ENCODE measurements at places on chromosomes 13 and 19. TPM values are rescaled to one million over a fixed set of nuclear protein-coding genes. Genes with fewer than 3 reads are reported as not detected.

Gene STAP2
- total RNA-seq, result 47.9 TPM

Gene CALR3
- total RNA-seq, result 0.91 TPM

Gene CGB3
- not detected for total RNA-seq

Gene NLRP4
- not detected for total RNA-seq

Gene UBL3
- 36.3 TPM for total RNA-seq

Gene ZNF599
- total RNA-seq, result 19.3 TPM

Gene ZNF805
- 21.1 TPM for total RNA-seq

Gene CYP4F11
- total RNA-seq, result 20.8 TPM

GRCh38 chr19:574658-575526, 2.5 kb downstream of the BSG start:
- no peak for DNase-seq

GRCh38 chr13:79227418-79227817, 178.6 kb downstream of the RBM26 start:
- no peak for DNase-seq

GRCh38 chr19:38281811-38282566, 17.6 kb downstream of the SPINT2 start:
- DNase-seq, result no peak

GRCh38 chr19:4234862-4235201, 5.5 kb downstream of the EBI3 start:
- no peak for DNase-seq

DNA sequence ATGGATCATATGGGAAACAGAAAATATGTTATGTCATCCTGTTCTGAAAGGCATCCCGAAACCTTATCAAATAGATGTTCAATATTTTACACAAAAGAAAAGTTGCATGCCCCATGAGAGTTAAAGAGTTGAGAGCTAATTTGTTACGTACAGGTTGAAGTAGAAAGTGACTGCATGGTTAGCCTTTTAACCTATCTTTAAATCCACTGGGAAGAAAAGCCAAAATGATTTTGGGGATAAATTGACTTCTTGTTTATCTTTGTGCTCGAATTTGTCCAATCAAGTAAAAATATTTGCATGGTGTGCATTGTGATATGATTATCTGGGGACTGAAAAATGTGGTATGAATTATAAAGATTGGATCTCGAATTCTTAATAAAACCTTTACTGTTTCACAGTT, 230.1 kb downstream of the POSTN start:
- no peak for DNase-seq

DNA sequence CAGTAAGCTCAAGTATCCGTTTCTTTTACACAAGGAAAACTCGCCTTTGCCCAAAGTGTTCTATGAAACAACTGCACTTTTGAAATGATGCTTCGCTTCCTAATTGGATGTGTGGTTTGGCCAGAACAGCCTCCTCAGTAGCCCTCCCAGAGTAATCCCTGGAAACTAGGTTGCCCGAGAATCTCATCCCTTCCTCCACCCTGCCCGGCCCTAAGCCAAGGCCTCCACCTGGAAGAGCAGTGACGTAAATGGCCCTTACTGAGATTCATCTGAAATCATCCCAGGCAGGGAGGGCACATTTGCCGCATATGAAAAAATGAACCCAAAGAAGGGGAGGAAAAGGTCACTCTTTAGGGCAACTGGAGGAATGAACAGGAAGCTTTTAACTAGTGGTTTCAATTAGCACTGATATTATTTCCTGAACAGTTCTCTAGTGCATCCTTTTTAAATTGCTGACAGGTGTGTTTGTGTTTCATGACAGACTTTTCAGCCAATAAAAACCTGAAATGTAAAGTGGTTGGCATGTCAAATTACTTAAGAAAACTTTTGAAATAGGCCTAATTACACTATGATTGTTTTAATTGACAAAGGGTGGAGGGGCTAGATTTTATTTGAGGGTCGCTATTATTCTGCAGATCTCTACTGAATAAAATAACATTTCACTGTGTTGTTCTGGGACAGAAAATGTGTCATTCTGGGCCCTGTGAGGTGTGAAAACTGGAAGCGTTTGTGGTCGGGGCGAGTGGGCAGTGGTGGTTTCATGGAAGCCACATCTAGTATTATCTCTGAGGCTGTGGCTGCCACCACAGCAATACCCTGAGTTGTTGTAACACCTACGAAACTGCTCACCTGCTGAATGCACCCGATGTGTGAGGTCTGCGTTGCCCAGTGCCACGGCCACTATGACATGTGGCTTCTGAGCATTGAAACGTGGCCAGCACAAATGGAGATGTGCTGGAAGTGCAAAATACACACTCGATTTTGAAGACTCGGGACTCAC, 112.1 kb downstream of the ZIC5 start:
- no peak for DNase-seq

DNA sequence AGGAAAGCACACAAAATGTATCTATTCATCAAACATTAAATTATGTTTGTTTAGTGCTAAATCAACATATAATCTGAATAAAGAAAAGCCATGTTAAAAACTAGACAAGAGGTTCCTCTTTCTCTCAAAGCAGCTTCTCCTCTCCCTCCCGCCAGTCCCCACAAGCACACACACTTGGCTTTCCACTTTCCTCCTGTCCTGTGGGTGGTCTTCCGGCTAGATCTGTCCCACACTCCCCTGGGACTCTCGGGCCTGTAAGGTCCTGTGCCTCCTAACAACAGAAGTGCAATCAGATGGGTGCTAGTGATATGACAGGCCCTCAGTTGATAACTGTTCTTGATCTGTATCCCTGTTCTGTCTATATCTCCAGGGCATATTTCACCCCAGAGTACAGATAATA, 45.6 kb upstream of the RAP2A start:
- no peak for DNase-seq

GRCh38 chr13:37067874-37068273, 8.4 kb upstream of the SUPT20H start:
- no peak for DNase-seq

DNA sequence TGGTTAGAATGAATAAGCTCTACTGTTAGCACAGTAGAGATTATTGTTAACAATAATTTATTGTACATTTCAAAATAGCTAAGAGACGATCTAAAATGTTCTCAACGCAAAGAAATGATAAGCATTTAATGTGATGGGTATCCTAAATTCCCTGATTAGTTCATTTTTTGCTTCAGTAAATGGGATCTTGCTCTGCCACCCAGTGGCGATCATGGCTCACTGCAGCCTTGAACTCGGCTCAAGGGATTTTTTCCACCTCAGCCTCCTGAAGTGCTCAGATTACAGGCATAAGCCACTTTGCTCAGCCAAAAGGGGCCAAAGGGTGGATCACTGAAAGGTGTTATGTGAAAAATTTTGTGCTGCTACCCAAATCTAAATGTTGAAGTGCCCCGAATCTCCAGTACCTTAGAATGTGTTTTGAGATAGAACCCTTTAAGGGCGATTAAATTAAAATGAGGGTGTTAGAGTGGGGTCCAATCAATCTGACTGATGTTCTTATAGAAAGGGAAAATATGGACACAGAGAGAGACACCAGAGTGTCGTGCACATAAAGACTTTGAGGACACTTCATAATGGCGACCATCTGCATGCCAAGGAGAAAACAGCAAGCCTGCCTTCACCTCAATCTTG, 31.5 kb upstream of the ZNF766 start:
- DNase-seq, result peak; percentile 48

GRCh38 chr19:7497292-7497691, 8.5 kb upstream of the PEX11G start:
- no peak for DNase-seq

DNA sequence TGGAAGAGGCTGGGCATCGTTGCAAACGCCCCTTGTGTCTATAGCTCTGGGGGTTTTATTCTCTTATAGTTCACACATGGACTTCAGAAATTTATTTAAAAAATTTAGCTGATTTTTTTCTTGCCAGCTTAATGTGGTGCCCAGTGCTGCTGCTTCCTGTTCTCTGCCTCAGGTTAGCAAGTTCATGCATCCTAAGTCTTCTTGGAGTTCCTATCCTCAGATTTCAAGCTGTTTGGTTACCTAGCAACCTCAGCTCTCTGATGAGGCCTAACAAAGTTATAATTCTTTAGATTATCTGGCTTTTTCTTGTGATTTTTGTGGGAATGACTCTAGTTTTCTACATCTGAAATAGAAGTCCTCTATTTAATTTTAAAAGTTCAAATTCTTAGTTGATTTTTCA, 250.9 kb downstream of the MAB21L1 start:
- no peak for DNase-seq

DNA sequence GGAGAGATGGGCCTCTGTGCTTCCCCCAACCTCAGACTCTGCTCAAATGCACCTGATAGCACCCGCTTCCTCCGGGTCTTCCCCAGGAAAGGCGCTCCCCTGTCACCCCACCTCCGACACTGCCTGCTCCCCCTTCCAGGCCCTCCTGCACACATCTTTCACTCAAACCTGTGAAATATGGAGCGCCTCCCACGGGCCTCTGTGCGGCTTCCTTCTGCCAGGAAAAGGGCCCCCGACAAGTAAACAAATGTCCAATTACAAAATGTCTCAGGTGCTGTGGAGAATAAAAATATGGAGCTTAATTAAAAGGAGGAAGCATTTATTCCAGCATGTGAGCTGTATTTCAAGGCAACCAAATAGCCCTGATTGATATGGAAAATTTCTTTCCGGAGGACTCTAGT, 15.6 kb upstream of the CCNE1 start:
- DNase-seq, result no peak

- no peak for DNase-seq
These were observed 68.8 kb downstream of the LNX2 start for GRCh38 chr13:27551562-27551961.

- no peak for DNase-seq
These were observed 84.3 kb downstream of the RNASEH2B start for GRCh38 chr13:50993934-50994333.

DNA sequence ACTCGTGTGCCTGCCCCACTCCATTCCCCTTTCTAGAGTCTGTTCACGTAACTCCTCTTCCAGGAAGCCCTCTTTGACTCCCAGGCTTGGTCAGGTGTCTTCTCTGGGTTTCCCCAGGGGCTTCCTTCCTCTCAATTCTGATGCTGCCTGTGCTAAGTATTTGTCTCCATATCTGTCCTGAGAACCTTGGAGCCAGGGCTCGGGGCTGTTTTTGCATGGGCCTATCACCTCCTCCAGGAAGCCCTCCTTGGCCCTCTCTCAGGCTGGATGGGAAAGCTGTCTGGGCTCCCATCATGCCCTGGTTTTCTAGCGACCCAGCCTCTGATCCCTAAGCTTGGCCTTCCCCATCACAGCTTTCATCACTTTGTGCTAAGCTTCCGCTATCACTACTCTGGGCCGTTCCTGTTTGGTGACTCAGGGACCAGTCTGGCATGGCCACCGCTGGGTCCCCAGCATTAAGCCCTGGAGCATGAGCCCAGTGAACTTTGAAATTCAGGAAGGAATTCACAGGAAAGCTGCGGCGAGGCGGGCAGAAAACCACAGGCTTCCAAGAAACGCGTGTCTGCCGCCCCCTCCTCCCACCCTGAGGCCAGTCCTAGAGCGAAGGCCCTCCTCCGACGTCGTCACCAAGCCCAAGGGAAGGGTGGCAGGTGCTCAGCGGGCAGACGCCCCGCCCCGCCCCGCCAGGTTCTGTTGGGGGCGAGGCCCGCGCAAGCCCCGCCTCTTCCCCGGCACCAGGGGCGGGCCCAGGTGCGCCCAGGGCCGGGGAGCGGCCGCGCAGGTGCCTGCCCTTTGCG, 486 bp upstream of the SPINT2 start:
- DNase-seq, result peak; percentile 94

- DNase-seq, result no peak
These were observed 19.8 kb downstream of the STK24 start for GRCh38 chr13:98556968-98557631.

DNA sequence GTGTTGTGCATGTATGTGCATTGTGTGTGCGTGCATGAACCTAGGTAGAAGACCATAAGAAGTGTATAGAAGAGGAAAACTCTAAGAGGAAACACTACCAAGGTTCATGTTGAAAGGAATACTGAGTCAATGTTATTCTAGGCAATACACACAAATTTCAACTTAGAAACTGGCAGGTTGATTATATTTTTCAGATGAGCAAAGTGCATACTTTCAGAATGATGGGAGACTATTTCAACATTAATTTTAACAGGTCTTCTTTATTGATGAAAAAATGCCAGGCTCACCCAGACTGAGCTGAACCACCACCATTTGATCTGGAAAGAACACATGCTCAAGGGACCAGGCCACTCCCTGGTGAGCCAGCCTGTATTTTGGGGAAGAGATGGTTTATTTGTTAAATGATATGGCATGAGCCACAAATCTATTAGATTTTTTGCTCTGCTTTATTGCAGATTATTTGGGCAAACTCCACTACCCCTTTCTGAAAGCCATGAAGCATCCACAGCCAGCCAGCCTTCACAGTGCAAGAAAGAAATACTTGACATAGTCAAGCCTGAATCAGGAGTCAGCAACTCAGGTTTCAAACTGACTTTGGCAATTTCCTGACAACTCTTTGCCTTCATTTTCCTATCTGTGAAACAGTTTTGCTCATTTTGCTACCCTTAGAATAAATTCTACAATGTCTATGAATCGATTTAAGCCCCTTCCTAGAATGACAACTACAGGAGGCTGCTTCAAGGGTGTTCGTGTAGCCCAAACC, 368.9 kb downstream of the COG6 start:
- no peak for DNase-seq

- DNase-seq, result no peak
These were observed 56.9 kb downstream of the PEPD start for GRCh38 chr19:33464733-33465115.

DNA sequence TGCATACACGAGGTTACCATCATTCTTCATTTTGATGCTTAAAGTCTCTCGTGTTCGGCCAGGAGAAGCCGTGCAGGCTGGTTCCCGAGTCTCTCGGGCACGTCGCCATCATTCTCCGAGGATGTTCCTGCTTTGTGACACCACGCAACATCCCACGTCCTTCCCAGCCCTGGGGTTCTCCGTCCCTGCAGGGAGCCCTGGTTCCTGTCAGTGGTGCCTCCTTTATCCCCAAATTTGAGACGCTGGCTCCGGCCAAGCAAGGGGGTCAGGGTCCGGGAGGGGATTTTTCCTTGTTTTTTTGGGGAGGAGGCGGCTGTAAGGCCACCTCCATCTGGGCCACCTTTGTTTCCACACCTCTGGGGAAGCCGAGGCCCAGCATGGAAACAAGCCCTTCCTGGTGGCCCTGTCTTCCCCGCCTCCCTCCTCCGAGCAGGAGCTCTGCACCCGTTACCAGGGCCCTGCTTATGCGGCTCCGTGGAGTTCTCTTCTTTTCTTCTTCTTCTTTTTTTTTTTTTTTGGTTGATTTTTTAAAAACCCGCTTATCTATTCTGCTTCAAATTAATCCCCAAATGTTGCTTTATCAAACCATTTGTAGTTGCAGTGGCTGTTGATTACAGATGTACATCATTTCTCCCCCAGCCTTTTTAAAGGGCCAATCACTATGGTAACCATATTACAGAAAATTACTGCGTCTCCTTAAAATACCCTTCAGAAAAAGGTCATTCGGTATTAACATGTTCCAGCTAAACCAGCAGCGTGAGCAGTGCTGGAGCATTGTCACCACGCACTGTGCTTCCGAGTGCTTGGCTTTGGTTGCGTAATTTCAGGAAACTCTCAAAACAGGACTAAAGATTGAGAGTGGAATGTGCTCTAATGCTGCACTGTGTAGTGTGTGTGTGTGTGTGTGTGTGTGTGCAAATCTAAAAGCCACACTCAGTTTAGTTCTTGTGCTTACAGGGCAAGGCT, 50.4 kb downstream of the TEX29 start:
- no peak for DNase-seq

Measured in prostate gland (tissue), 2 donors.